ENCODE measurements at places on chromosomes 7 and 10. TPM values are rescaled to one million over a fixed set of nuclear protein-coding genes. Genes with fewer than 3 reads are reported as not detected.

Gene GRID2IP
- 1.7 TPM for total RNA-seq

Gene OPN4
- total RNA-seq: not detected

DNA sequence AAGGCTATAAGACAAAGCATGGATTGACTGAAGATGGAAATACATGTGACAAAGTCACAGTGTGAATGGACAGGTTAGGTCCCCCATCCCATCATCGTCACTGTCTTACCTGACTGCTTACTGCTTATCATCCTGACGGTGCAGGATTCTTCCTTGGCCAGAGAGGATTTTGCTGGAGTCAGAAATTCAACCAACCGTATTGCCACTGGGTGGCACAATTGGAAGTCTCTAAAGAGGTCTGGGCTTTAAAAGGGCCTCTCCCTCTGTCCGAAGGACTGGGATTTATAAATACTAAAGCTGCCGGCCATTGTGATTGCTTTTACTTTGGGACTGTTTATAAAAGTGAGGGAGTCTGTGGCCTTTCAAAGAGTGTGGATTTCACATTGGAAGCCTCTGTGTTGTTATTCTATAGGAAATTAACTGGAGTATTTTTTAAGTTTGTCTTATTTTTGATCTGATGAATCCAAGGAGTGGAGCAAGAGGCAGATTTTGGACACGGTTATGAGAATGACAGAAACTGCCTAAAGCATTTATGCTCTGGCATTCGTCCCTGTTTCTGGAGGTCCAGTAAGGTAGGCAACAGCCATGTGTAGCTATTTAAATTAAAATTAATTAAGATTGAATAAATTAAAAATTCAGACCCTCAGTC lies 113.3 kb upstream of the CREB5 start:
- DNase-seq: no peak

DNA sequence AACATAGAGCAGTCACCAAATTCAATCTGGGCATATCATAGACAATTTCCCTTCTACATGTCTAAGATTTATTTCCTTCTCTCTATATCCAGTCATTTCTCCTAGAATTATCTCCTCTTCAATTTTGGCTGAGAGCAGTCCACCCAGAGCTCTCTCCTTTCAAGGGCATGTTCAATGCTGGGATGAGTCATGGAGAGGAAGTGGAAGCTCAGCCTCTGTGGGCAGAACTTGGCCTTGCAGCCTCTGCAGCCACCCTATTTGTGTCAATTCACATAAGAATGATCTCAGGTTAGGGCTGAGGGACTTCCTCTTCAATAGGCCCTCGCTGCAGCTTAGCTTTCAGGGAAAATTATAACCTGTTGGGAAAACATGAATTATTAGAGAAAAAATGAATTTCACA lies 560.8 kb downstream of the POM121L12 start:
- no peak for DNase-seq

- peak; percentile 16 for DNase-seq
These were observed 284.3 kb downstream of the SORCS3 start for GRCh38 chr10:104925232-104925851.

Gene SEMA3A
- total RNA-seq: 0.41 TPM

DNA sequence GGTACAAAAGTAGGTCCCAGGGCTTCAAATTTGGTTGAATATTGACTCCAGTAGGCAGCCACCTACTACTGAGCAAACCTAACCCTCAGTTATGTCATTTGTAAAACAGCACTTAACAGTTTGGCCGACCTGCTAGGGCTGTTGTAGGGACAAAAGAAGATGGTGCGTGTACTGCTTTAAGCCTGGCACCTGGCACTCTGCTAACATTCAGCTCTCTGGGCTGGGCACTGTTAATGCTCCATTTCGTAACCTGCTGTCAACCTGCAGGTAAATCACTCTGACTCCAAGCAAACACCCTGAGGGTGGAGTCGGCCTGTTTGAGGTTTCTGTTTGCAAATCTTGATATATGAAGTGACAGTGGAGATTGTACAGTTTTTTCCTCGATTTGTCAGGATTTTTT lies 7.2 kb downstream of the ZKSCAN1 start:
- no peak for DNase-seq

Gene INPP5F
- total RNA-seq: 37.5 TPM

DNA sequence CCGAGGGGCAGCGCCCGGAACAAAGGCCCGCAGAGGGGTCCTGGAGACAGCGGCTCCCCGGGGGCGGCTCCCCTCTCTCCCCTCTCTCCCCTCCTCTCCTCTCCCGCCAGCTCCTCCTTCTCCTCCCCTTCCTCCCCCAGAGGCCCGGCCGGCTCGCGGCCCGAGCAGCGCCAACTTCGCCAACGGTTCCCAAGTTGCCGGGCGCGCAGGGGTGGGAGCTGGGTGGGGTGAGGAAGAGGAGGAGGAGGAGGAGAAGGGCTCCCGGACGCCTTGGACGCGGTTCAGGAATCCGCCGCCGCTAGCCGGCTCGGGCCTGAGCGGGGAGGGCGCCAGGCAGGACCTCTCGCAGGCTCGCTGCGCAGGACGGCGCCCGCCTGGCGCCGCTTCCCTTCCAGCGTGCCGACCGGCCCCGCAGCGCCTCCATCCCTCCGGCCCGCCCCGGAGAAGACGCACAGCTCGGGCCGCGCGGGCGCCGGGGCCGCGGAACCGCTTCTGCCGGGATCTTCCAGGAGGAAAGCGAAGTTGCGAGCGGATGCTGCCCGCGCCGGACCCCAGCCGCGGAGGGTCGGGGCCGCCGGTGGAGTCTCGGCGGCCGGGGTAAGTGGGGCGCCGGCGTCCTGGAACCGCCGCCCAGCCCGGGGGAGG lies at the start of gene CHST3:
TSS of gene CHST3 (plus strand) at position 298 of the 645 bp plus-strand sequence. CDS start 41,448 bp downstream, outside the sequence.
- peak; percentile 11 for DNase-seq

DNA sequence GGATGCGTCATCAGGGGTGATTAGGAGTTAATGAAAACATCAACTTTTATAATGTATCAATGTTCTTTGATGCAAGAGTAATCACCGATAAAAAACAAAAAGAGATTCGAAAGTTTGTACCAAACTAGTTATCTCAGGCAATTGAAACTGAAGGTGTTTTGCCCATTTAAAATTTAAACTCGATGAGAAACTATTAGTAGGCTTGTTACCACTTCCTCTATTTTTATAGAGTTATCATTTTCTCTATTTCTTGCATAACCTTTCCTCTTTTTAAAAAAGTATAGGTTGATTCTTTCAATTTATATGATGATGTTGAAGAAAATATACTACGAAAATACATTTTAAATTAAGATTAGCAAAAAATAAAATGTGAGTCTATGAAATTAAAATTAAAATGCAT lies 597.3 kb upstream of the POT1 start:
- no peak for DNase-seq

Gene FAM25A
- total RNA-seq: not detected

- no peak for DNase-seq
These were observed 70.9 kb upstream of the LOXL4 start for GRCh38 chr10:98338896-98339295.

Gene MYOZ1
- total RNA-seq: not detected

Gene ADIRF
- total RNA-seq: not detected

DNA sequence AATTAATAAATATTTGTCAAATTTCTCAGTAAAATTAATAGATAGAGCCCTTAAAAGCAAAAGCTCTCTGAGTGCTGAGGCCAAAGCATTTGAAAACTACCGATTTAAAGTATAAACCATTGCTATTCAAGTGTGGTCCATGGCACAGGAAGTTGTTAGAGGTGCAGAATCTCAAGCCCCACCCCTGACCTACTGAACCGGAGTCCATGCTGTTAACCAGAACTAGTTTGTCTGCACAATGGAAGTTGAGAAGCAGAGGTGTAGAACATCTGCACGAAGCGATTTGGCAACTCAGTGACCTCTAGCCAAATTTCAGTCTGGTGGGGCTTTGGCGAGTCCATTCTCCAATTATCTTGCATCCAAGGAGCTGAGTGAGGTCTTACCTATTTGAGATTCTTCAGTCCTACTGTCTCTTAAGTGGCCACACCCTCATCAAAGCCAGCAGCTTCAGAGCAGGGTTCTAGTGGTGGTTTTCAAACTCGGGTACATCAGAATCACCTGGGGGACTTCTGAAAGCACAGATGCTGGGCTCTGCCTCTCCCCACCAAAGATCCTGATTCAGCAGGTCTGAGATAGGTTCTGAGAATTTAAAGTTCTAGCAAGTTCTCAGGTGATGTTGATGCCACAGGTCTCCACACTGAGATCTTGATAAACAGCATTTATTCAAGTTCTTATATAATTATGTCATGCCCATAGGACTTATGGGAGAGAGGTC lies 96.8 kb upstream of the SAMD8 start:
- peak; percentile 60 for DNase-seq

GRCh38 chr7:45657890-45658715 lies 83.9 kb downstream of the ADCY1 start:
- no peak for DNase-seq

Measured in B cell (primary cell).